ENCODE measurements at places on chromosomes 2 and 18.

- peak; percentile 71 for DNase-seq
Measured at GRCh38 chr2:27379836-27380625, 503 bp downstream of the ZNF513 start.

GRCh38 chr18:51054764-51055163 lies 24.8 kb downstream of the SMAD4 start:
- DNase-seq, result no peak

DNA sequence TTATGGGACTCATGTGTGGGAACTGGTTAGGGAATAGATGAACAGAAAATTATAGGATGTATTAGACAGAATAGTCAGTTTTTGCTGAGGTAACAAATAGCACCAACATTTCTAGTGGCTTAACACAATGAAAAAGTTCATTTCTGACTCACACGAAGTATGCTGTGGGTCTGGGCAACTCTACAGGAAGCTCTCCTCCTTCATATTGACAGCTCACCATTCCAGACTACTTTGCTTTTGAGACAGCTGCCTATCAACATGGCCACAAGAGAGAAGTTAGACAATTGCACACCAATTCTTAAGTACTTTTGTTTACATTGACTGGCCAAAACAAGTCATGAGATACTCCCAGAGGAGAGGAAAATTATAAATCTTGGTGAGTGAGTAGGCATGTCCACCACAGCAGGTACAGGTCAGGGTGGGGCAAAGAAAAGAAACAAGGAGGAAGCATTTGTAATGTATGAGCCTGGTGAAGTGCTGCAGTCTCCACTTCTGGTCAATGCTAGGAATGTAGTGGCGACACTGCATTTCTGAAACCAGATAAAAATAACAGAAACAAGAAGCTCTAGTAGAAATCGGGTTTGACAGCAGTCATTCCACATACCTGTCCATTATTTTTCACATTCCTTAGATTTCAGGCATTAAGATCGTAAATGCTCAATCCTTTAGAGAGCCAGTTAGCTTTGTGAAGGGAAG lies 141.6 kb downstream of the ICOS start:
- no peak for DNase-seq

GRCh38 chr2:31265234-31265633 lies 31.3 kb downstream of the EHD3 start:
- DNase-seq, result no peak

DNA sequence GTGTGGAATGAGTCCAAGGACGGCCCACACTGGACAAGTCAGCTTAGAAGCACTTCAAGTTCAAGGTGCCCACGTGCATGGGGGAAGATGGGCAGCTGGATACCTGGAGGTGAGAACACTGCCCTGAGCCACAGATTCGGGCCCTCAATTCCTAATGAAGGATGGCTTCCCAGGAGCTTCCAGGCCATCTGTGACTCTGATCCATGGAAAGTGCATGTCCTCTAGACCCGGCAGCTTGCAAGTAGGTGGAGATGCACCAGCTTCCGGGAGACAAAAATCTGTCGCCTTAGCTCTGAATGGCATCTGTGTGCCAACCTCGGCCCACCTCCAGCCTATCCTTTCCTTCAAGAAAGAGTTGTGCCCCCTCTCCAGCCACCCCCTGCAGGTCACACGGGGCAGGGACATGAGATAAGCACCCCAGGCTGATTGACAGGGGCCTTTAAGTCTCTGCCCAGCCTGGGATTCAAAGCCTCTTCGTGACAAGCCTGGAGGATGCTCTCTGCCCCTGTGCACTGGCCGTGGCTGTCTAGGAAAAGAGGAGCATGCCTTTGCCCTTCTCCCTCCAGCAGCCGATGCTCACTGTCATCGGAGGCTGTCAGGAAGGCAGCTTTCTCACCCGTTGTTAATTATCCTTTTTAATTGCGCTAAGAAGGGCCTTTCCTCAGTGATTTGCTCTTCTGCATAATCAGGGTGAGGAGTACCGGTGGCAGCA lies 65.5 kb downstream of the BIN1 start:
- DNase-seq, result no peak

DNA sequence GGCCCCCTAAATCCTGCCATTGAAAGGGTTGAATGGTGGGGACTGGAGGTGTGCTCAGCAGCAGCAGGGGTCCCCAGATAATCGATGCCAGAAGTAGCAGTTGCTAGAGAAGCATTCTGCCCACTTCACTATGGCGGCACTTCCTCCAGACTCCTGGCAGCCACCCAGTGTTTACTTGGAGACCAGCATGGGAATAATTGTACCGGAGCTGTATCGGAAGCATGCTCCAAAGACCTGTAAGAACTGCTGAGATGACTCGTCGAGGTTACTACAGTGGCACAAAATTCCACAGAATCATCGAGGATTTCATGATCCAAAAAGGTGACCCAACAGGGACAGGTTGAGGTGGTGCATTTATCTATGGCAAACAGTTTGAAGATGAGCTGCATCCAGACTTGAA lies 11.0 kb upstream of the GAREM2 start:
- DNase-seq, result no peak

GRCh38 chr2:16666449-16666801 lies 791 bp upstream of the CYRIA start:
- no peak for DNase-seq

DNA sequence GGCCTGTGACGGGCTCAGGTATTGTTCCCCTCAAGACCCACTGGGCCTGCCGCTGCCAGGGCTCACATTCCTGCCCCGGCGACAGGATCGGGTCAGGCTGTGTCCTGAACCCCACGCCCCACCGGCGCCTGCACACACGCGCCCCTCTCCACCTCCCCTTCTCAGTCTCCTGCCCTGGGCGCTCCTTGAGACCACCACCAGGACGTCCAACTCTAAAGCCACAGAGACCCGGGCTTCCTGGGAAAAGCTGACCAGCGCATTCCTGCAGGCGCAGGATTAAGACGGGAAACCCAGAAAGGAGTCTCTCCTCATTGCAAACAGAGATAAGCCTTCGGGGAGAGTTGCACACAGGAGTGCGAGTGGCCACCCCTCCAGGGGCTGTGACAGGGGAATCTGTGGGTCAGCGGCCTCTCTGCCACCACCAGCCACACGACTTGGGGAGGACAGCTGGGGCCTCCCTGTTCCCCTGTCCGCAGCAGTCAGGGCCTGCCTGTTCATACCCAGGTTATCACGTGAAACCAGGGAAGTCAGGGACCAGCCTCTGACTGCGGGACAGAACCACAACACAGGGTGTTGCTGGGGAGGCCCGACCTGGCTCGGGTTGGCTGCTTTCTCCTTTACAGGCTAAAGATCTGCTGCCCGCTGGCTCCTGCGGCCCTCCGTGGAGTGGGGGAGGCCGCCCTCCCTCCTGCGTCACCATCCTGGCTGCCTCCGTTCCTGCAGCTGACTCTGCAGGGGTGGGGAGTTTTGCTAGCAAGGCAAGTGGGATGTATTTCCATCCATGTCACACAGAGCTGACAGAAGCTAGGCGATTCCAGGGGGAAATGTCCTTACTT lies 88.8 kb downstream of the ZCCHC2 start:
- DNase-seq, result peak; percentile 62

DNA sequence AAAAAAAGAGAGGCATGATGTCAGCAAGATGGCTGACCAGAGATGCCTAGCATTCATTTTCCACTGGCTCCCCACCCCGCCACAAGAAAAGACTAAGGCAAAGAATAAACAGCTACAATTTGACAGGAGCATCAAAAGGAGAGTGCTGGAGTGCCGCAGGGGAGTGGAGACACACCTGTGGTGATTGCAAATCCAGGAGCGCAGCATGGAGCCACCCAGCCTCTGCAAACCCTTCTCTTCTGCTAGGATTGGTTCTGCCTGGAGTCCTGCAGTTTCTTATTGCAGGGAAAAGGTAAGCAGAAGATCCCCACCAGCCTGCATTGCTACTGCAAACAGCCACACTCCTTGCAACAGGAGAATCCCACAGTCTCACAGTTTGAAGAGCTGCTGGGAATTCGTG lies 26.1 kb downstream of the BOLL start:
- DNase-seq, result no peak

DNA sequence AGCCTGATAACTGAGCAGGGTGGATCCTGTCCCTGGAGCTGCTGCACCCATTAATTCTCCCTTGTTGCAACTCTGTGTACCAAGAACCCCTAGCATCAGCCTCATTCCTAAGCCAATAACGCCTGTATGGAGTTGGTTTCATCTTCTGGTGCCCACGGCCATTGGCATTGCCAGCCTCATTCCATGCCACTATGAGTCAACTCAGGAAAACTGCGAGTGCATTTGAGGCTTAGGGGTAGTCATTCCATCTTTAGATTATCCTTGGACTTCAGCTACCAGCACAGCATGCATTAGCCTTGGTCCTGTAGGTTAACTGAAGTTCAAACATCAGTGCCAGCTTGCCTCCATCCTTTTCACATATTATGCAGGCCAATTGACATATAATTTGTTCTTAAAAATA lies 1.4 kb upstream of the TRIM54 start:
- no peak for DNase-seq

DNA sequence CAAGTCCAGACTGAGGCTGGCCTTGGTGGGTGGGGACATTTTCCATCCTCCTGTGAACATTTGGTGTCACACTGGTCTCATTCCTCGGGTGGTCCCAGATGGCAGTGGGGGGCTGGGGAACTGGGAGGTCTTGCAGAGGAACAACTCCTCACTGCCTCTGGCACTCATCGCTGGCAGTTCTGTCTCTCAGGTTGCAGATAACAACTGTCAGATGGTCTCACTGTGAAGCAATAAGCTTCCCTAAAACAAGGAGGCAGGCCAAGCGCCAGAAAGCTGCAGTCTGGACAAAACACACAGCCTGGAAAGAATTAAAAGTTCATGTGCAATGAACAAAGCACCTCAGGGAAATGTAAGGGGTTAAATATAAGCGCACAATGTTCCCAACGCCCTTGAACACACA lies 78.1 kb downstream of the IRS1 start:
- no peak for DNase-seq

DNA sequence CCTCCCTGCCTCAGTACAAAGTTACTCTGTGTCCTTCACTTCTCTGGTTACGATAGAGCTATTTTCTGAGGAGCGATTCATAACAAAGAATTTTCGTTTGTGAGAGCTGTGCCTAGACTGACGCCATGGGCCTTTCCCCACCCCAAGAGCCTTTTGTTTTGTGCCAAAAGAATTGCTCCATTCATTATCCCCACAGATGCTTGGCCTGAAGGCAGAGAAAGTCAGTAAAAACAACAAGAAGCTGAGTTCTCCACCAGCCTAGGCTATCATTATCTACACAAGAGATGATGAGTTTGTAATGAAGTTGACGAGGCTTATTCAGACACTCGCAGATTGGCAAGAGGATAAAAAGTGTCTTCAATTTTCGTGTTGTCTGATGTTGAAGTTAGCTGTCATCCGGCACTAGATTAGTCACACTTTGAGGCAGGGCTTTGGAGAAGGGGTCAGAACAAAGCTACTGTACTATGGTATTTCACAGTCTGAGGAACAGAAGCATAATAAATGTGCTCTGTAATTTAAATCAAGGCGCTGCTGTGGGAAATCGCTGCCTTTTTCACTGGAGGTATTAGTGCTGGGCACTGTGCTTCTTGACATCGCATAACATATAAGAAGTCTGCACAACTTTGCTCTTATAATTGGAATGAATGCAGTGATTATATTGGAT lies 278.4 kb upstream of the FIGN start:
- DNase-seq, result peak; percentile 71

- DNase-seq, result no peak
Measured at GRCh38 chr2:103805746-103806145, 1043.9 kb downstream of the TMEM182 start.

DNA sequence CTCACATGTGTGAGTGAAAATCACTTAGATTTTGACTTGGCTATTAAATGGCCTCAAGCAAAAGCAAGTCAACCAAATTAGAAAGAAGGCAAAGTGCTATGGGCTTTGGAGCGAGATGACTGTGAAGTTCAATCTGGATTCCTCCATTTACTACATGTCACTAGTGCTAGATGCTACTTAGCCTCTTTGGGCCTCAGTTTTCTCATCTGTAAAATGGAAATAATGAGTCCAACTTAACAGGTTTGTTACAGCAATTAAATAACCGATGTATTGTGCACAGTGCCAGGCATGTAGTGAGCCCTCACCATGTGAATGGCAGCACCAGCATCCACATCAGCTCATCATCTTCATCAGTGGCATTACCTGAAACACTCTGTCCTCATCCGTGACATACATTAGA lies 376.3 kb downstream of the MTX2 start:
- no peak for DNase-seq

DNA sequence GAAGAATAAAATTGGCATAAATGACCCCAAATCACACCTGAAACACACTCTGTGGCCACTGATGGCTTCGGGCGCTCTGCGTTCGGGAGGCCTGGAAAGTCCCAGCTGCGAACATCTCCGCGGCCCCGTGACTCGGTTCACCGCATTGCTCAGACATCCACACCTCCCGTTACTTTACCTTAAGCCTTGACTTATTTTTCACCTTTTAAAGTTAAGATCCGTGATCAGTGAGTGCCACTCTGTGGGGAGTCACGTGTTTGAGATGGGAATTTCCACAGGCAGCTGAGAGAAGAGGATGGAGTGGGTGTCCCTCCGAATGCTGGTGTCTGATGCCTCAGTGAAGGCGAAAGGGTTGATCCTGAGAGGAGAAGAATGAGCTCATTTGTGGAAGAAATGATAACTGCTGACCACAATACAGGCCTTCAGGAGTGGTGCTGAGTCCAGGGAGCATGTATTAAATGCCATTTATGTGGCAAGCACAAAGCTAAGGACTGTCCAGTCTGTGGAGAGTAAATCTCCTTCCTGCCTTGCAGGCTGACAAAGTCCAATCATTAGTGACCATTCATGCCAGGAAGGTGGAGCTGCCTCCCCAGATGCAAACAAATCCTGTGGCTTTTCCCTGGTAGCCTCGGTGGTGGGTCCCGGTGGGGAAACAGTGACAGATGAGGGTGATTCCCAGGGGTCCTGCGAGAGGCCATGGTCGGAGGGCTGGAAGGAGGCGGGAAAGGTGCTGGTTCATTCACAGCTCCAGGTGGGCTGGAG lies 168.8 kb downstream of the RTP5 start:
- DNase-seq, result peak; percentile 27

- DNase-seq, result no peak
Measured at GRCh38 chr2:102226171-102226570, 39.3 kb downstream of the IL1RL2 start.

- DNase-seq, result peak; percentile 47
Measured at GRCh38 chr18:74064510-74064909, 83.1 kb downstream of the FBXO15 start.

- DNase-seq, result no peak
Measured at GRCh38 chr2:162301151-162301804, 17.2 kb downstream of the IFIH1 start.

DNA sequence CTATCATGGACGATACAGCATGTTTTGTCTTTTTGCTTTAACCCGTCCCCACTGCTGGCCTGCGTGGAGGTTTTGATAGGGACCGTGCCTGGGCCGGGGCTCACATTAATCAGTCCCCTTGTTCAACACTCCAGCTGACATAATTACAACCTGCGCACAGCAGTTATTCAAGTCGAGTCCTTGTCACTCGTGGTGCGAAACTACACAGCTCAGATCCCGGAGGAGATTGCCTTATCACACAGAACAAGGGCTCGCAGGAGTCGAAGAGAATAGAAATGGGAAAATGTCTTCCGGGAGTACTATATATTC lies 304.4 kb downstream of the ZNF407 start:
- DNase-seq, result no peak

Measured in caudate nucleus (tissue), 63 donors.